ENCODE measurements at places on chromosomes 7 and 10. TPM values are rescaled to one million over a fixed set of nuclear protein-coding genes. Genes with fewer than 3 reads are reported as not detected.

DNA sequence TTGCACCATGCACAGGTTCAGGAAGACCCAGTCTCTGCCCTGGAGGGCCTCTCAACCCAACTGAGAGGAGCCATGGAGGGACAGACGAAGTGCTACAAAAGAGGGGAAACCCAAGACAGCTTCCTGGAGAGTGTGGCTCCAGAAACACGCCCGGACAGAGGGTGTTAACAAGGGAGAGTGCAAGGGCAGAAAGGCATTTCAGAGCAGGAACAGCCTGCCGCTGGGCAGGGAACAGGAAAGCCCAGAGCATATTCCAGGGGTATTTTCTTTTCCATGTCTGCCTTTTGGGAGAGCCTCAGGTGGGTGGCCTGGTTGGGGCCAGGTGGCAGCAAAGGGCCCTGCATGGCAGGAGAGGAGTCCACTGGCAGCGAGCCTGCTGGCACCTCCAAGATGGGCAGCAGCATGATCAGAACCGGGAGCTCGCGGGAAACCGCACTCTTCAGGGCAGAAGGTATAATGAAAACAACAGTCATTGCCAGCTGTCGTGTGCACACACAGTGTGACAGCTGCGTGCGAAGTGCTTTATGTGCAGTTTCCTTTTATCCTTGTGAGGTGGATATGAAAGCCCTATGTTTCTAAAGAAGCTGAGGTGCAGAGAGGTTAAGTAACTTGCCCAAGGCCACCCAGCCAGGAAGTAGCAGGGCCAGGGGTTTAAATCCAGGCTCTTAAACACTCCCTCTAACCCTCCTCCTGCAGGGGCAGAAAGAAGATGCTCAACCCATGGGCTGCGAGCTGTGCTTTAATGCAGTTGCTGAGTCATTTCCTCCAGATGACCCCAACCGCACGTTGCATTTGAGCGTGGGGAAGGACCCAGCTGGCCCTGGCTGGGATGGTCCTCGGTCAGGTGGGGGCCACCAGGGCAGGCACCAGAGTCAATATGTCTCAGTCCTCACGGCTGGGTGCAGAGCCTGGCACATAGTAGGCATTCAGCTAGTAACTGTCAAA lies 128.6 kb downstream of the OAT start:
- no peak for DNase-seq

GRCh38 chr10:79267499-79267898 lies 79.8 kb upstream of the PPIF start:
- no peak for DNase-seq

GRCh38 chr7:91289633-91290254 lies 25.5 kb downstream of the FZD1 start:
- DNase-seq = no peak

The LIPJ gene
- not detected for total RNA-seq

GRCh38 chr10:80491251-80492102 lies 37.4 kb downstream of the TSPAN14 start:
- DNase-seq = no peak

The MKI67 gene
- total RNA-seq = 48.8 TPM

DNA sequence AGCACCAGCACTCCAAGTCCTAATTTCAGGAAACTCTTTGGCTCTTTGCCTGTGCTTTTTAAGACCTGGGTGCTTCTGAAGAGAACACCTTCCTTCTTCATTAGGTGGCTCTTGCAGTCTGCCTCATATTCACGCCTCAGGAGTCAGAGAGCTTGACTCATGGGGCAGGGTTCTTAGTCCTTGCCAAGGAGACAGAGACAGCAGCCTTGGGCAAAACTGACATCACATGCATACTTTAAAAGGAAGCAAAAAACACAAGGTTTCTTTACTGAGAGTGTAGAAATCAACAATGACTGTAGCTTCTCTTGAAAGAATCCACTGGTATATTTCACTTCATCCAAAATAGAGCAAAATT lies 780.6 kb downstream of the INHBA start:
- DNase-seq = no peak

DNA sequence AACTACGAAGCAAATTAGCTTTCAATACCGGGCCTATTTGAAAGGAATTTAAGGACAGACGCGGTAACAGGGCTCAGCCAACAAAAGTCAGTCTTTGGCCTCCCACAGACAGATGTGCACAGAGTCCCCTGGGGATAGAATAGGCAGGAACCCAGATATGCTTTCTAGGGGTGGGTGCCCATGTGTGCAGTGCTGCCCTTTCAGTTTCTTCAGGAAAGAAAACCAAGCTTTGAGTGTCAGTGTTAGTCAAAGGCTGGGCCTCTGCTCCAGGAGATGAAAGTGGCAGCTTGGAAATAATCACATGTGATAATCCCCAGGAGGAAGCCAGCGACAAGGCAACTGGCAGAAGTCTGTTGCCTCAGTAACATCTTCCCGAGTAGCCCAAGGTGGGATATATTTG lies 43.8 kb upstream of the CSTF2T start:
- DNase-seq = no peak

DNA sequence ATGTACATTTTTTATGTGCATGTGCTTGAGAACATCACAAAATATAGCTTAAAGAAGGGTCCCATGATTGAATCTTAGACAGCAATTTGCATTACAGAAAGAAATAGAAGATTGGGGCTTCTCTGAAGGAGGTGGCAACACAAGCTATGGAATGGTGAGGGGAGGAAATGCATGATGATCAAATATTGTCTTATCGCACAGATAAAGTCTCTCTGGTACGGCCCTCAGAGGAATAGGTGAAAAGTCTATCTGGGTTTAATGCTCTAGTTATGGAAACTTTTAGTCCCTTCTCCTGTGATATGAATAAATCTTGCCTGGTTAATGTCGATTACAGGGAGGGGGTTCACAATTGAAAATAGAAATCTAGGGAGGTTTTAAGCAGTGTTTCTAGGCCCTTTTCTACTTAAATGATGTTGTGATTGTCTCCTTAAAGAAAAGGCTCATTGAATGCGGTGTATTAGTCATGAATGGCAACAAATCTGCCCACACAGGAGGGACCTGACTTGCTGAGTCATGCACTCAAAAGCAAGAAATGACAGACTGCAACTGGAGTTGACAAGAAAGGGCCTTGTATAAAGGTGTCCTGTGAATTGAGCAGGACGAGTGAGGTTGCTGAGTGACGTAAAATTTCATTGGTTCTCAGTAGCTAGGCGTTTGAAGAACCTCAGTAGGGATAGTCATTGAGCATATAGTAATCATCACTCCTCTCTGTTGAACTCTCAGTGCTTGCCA lies 133.4 kb upstream of the CSTF2T start:
- DNase-seq = no peak

The VWC2 gene
- total RNA-seq = 0.02 TPM

The CNNM1 gene
- total RNA-seq = 0.36 TPM

The SLC16A9 gene
- 13.7 TPM for total RNA-seq

The DYNC1I1 gene
- 2.6 TPM for total RNA-seq

GRCh38 chr10:78210548-78210947 lies 176.9 kb downstream of the RPS24 start:
- DNase-seq = no peak

DNA sequence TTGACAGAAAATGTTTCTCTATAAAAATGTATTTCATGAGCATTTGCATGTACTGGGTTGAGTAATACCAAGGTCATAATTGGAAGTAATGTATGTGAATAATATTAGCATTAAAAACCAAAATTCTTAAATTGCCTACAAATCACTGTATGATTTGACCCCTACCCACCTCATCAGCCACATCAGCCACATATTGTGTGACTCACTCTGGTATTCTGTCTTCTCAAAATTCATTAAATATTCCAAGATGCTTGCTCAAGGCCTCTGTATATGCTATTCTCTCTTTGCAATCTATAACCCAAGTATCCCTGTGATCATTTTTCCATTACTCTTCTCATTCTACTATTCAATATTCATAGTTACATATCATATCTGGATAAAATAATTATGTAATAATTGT lies 21.4 kb downstream of the POT1 start:
- DNase-seq = no peak

DNA sequence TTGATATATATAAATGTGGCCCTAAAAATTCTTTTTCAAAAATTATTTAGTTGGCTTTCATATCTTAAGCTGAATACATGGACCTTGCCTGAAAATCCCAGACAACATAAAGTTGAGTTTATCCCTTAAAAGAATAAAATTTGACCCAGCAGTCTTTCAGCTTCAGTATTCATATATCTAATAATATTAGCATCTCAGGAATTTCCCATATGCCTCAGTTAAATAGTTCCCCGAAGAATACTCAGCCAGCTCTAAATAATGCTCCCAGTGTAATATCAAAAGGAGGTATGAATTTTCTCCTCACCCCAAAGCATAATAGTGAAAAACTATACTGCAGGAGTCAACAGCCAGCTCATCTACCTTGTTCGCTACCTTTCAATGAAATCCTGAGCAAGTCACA lies 145.9 kb downstream of the CTNNA3 start:
- DNase-seq = no peak

The KLHDC10 gene
- total RNA-seq = 50.1 TPM
